T47D (cell line): ENCODE measurements at places on chromosomes 1 and 21.

DNA sequence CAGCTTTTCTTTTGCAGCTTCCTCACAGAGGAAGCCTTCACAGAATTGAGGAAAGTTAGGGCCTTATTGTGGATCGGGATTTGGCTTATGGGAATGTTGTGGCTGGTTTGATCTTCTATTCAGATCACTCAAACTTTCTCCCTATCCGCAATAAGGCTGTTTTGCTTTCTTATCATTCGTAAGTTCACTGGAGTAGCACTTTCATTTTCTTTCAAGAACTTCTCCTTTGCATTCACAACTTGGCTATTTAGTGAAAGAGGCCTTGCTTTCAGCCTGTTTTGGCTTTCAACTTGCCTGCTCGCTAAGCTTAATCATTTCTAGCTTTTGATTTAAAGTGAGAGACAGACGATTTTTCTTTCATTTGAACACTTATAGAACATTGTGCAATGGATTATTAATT is 181.9 kb upstream of the B3GALT2 start:
- DNase-seq, result no peak

- no peak for DNase-seq
These were observed 71.8 kb downstream of the CHRM3 start for GRCh38 chr1:239458144-239458500.

- no peak for DNase-seq
These were observed 5.8 kb downstream of the MAPKAPK2 start for GRCh38 chr1:206690516-206690915.

DNA sequence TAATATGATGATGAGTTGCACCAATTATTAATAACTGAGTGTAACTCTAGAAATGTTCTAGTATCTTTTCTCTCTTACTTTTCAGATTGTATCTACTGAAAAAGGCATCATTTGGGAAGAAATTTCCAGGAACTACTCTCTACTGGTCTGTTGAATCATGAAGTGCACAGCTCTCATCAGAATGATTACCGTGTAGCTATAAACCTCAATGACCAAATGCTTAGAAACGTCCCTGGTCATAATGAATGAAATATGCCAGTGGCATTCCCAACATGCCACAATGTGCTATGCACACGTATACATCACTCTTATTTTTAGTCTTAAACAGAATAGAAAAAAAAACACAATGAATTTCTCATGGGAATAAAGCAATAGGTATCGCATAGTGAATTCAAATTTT is 534.3 kb upstream of the OLFM3 start:
- DNase-seq, result no peak

GRCh38 chr21:41763398-41763931 is 3.4 kb downstream of the RIPK4 start:
- DNase-seq, result no peak

GRCh38 chr1:108893141-108893530 is 16.4 kb downstream of the GPSM2 start:
- DNase-seq, result no peak
